ENCODE measurements at places on chromosomes 7 and 10.

- DNase-seq = no peak
Observed at GRCh38 chr10:64103750-64104470, 582.7 kb downstream of the REEP3 start.

GRCh38 chr10:132477398-132478340, 59.9 kb upstream of the INPP5A start:
- DNase-seq = no peak

DNA sequence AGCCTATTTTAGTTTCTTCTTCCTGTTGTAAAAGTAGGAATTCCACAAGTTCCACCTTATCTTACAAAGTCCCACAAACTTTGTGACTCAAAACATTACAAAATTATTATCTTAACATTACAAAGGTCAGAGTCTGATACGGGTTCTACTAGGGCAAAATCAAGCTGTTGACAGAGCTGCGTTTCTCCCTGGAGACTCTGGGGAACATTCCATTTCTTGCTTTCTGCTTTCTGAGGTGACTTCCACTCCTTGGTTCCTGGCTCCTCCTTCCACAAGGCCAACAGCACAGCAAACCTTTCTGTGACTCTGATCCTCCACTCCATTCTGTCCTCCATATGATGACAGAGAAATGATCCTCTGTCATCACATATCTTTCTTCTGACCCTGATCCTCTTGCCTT, 10.6 kb downstream of the OR2F1 start:
- no peak for DNase-seq

GRCh38 chr10:7027913-7028808, 382.7 kb downstream of the SFMBT2 start:
- DNase-seq = no peak

GRCh38 chr7:47335557-47336471, 246.1 kb downstream of the TNS3 start:
- no peak for DNase-seq

GRCh38 chr10:84214612-84215235, 10.6 kb downstream of the LRIT2 start:
- no peak for DNase-seq

- DNase-seq = no peak
Observed at GRCh38 chr7:120304674-120305073, 31.7 kb downstream of the KCND2 start.

DNA sequence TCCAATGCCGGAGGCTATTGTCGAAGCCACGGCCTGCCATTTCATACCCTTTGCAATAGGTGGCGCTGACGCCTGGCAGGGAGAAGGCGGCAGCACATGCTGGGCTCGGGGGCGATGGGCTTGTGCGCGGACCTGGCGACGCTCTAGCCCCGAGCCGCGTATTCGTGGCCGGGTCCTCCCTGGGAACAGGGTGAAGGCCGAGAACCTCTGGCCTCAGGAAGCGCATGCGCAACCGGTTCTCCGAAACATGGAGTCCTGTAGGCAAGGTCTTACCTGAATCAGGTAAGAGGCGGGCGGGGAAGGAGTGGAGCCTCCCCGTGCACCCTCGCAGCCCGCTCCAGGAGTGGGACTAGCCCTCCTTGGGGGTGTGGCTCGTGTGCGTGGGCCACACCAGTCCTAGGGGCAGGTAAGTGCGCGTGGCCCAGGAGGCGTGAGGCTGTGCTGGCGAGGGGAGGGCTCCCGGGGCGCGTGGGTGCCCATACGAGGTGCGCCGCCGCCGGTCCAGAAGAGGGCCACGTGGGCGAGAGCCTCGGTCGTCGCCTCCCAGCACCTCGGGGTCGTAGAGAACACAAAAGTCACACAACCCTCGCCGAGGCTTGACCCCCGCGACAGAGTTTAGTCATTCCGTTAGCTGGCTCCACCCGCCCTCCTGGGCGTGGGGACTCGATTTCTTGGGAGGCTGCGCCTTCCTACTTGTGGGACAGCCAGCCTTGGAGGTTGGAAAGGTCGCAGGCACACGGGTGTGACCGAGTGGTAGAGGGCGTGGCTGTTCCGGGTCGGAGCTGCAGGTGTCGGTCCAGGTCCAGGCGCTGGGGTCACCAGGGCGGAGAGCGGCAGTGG, 5.6 kb upstream of the MEST start:
- DNase-seq = no peak

- DNase-seq = no peak
Observed at GRCh38 chr10:72913287-72913686, 19.7 kb downstream of the OIT3 start.

GRCh38 chr7:18086165-18087025, 58.7 kb upstream of the PRPS1L1 start:
- DNase-seq = peak; percentile 29

GRCh38 chr7:155710530-155710929, 66.1 kb downstream of the RBM33 start:
- DNase-seq = no peak

All from T47D (cell line).